ENCODE measurements at places on chromosomes 5 and 9. TPM values are rescaled to one million over a fixed set of nuclear protein-coding genes. Genes with fewer than 3 reads are reported as not detected.
A peak's percentile ranks its signal among the peaks of the same experiment; 100 is the strongest.

The SLC36A2 gene
- not detected for total RNA-seq

The MEGF10 gene
- total RNA-seq = not detected

The TIMD4 gene
- 5.5 TPM for total RNA-seq

The CORO2A gene
- total RNA-seq = 0.96 TPM

The LHX6 gene
- not detected for total RNA-seq

The FOXD1 gene
- total RNA-seq = 0.25 TPM

The MED22 gene
- 35.2 TPM for total RNA-seq

- H3K27me3 ChIP-seq = peaks cover 9% of the 10 kb centered on the region
- DNase-seq = no peak
- H3K4me3 ChIP-seq = no peak overlapping the region
- H3K36me3 ChIP-seq = no peaks in the 10 kb centered on the region
Observed at GRCh38 chr9:99506747-99507348, 284.8 kb downstream of the SEC61B start.

- peaks cover 40% of the 10 kb centered on the region for H3K4me1 ChIP-seq
- H3K4me3 ChIP-seq = peak overlapping the region; percentile 43
- no peaks in the 10 kb centered on the region for H3K27me3 ChIP-seq
- DNase-seq = no peak
- H3K27ac ChIP-seq = peak overlapping the region; percentile 68
- H3K36me3 ChIP-seq = peaks cover 19% of the 10 kb centered on the region
Observed at GRCh38 chr5:126852841-126853271, 75.9 kb downstream of the LMNB1 start.

- H3K4me3 ChIP-seq = no peak overlapping the region
- H3K36me3 ChIP-seq = no peaks in the 10 kb centered on the region
- H3K4me1 ChIP-seq = no peaks in the 10 kb centered on the region
- no peak overlapping the region for H3K27ac ChIP-seq
Observed at GRCh38 chr9:78958892-78959291, 612.9 kb upstream of the TLE4 start.

DNA sequence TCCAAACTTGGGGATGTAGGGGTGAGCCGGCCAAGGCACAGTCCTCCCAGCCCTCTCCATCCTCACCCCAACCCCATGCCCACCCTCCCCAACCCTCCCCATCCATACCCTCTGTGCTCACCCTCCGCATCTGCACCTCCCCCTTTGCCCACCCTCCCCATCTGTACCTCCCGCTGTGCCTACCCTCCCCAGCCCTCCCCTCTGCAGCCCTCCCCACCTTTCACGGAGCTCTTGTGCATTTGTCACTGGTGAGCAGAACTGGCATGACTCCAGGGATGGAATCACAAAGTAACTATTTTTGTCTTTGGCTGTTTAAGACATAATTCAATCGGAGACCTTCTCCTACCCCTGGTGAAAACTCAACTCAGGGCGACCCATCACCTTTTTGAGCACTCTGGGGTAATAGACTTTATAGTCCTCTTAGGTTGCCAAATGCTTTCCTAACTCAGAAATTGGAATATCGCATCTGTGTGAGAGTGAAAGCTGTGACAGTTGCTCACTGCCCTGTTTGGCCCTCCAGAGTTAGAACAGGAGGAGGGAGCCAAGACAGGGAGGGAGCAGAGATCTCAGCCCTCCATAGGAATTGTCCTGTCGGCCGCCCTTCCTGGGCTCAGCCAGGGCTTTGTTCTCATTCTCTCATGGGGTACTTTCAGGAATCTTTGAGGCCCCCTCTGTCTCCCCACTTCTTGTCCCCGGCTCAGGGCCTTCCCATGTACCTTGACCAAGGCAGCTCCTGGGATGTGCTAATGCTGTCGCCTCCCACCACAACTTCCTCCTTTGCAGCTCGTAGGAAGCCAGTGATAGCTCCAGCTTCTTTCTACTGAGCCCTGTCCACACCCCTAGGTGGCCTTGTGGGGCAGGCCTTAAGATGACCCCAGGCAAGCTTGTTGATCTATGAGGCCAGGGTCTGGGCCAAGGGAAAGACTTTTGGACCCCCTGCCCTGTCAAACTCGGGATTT is 36.2 kb downstream of the OTULIN start:
- peak overlapping the region; percentile 62 for H3K27ac ChIP-seq
- DNase-seq = no peak
- peaks cover 75% of the 10 kb centered on the region for H3K4me1 ChIP-seq
- H3K27me3 ChIP-seq = no peaks in the 10 kb centered on the region
- H3K36me3 ChIP-seq = peaks cover 88% of the 10 kb centered on the region

DNA sequence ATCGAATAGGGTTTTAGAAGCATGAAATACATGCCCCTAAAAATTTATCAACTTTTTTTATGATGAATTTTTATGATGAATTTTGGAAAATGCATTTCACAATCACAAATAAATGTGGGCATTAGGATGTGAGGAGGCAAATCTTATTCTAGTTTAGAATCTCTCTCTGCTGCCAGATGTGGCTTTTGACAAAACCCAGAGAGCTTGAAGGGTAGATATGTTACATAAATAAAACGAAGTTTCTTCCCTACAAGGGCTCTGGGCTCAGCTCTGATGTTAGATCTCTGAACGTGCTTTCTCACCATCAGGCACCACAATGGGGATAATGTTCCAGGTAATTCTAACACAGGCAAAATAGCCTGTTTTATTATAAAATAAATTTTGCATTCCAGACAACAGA is 102.3 kb upstream of the ADAMTSL1 start:
- H3K27ac ChIP-seq = no peak overlapping the region
- H3K27me3 ChIP-seq = no peaks in the 10 kb centered on the region
- no peaks in the 10 kb centered on the region for H3K4me1 ChIP-seq
- no peak overlapping the region for H3K4me3 ChIP-seq
- no peaks in the 10 kb centered on the region for H3K36me3 ChIP-seq

GRCh38 chr9:82593501-82593900 is 469.4 kb downstream of the RASEF start:
- no peak overlapping the region for H3K27ac ChIP-seq
- DNase-seq = no peak
- H3K4me3 ChIP-seq = no peak overlapping the region
- H3K36me3 ChIP-seq = no peaks in the 10 kb centered on the region
- no peaks in the 10 kb centered on the region for H3K4me1 ChIP-seq
- H3K27me3 ChIP-seq = no peaks in the 10 kb centered on the region

DNA sequence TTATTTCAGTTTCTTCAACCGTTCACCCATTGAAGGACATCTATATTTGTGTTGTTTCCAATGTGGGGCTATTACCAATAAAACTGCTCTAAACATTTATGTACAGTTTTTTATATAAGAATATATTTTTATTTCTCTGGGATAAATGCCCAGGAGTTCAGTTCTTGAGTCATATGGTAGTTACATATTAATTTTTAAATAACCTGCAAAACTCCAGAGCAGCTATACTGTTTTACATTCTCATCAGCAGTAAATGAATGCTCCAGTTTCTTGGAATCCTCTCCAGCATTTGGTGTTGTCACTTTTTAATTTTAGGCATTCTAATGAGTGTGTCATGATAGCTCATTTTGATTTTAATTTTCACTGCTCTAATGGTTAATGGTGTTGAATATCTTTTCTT is 36.2 kb downstream of the CDK7 start:
- H3K27ac ChIP-seq = no peak overlapping the region
- H3K4me3 ChIP-seq = no peak overlapping the region
- no peaks in the 10 kb centered on the region for H3K27me3 ChIP-seq
- peaks cover 5% of the 10 kb centered on the region for H3K4me1 ChIP-seq

GRCh38 chr9:6576987-6577386 is 68.5 kb downstream of the GLDC start:
- H3K4me3 ChIP-seq = no peak overlapping the region
- no peak overlapping the region for H3K27ac ChIP-seq
- no peaks in the 10 kb centered on the region for H3K36me3 ChIP-seq
- H3K4me1 ChIP-seq = no peaks in the 10 kb centered on the region
- H3K27me3 ChIP-seq = peaks cover 37% of the 10 kb centered on the region

DNA sequence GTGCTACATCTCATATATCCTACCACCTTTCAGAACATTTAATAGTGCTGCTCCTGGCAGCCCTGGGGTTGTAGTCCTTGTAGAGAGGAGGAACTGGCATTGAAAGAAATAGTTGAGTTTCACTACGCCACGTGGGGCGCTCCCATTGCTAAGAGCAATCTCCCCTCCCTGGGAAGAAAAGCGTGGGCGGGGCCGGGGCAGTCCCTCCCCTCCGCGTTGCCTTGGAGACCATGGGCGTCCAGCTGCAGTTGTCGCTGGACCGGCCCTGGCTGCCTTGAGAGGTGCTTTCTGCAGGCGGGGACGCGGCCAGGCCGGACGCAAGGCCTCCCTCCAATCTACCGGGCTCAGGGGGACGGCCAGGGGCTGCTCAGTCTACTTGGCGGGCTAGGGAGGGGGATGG is 368 bp upstream of the CCDC180 start:
- peaks cover 3% of the 10 kb centered on the region for H3K27me3 ChIP-seq
- no peak for DNase-seq
- H3K36me3 ChIP-seq = no peaks in the 10 kb centered on the region

DNA sequence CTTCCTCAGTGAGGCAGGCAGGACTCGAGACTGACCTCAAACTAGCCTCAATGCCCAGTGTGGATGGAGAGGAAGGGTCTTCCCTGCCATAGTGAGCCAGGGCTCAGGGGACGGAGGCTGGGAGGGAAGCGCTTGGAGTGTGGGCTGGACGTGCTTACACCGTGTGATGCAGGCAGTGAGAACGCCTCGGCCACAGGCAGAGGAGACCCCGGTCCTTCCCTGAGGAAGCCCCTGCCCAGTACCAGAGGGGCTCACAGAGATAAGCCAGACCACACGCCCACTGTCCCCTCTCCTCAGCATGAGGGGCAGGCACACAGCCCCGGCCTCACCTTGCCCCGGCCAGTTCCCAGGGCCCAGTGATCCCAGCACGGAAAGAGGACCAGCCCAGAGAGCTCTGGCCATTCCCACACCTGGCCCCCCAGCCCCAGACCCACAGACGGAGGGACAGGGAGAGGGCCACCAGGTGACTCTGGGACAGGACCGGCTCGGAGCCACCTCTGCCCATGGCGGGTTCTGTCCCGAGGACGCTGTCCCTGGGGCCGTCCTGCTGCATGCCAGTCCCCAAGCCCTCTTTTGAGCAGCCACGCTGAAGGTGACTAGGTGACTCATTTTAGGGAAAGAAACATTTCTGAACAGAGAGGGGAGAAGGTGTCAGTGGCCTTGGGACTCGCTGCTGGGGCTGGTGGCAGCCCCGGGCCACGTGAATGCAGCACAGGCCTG is 6.0 kb upstream of the NSMF start:
- no peak overlapping the region for H3K4me3 ChIP-seq
- peaks cover 13% of the 10 kb centered on the region for H3K27me3 ChIP-seq
- H3K4me1 ChIP-seq = peaks cover 6% of the 10 kb centered on the region
- no peaks in the 10 kb centered on the region for H3K36me3 ChIP-seq

- DNase-seq = no peak
- H3K27me3 ChIP-seq = no peaks in the 10 kb centered on the region
- H3K4me3 ChIP-seq = peak overlapping the region; percentile 28
Observed at GRCh38 chr5:103271570-103272289, 13.2 kb downstream of the MACIR start.

DNA sequence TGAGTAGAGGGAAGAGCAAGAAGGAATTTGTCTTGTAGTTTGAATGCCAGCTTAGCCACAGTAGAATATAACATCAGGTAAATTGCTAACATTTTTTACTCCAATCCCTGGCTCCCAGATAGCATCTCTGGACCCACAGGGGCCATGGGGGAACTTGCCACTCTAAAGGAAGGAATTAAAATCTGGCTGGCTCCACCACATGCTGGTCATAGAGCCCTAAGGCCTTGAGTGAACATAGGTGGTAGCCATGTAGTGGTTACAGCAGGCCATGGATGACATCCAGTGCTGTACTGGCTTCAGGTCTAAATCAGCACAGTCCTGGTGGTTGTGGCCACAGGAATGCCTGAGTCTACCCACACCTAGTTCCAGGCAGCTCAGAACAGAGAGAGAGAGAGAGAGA is 109.9 kb upstream of the RGMB start:
- H3K4me3 ChIP-seq = no peak overlapping the region
- no peaks in the 10 kb centered on the region for H3K27me3 ChIP-seq
- DNase-seq = no peak
- no peaks in the 10 kb centered on the region for H3K36me3 ChIP-seq
- H3K4me1 ChIP-seq = no peaks in the 10 kb centered on the region

- peak overlapping the region; percentile 40 for H3K4me3 ChIP-seq
- DNase-seq = no peak
- H3K4me1 ChIP-seq = peaks cover 60% of the 10 kb centered on the region
- peak overlapping the region; percentile 75 for H3K27ac ChIP-seq
- H3K27me3 ChIP-seq = no peaks in the 10 kb centered on the region
- peaks cover 31% of the 10 kb centered on the region for H3K36me3 ChIP-seq
Observed at GRCh38 chr9:125646621-125647100, 60.3 kb downstream of the MAPKAP1 start.

- no peak overlapping the region for H3K27ac ChIP-seq
- H3K36me3 ChIP-seq = no peaks in the 10 kb centered on the region
- no peak overlapping the region for H3K4me3 ChIP-seq
- H3K4me1 ChIP-seq = no peaks in the 10 kb centered on the region
- no peak for DNase-seq
- H3K27me3 ChIP-seq = peaks cover 23% of the 10 kb centered on the region
Observed at GRCh38 chr9:91764661-91765060, 185.4 kb downstream of the ROR2 start.
